ENCODE measurements at places on chromosomes 3 and 15.
A peak's percentile ranks its signal among the peaks of the same experiment; 100 is the strongest.

GRCh38 chr3:172676196-172676922, 34.5 kb downstream of the NCEH1 start:
- DNase-seq, result no peak

DNA sequence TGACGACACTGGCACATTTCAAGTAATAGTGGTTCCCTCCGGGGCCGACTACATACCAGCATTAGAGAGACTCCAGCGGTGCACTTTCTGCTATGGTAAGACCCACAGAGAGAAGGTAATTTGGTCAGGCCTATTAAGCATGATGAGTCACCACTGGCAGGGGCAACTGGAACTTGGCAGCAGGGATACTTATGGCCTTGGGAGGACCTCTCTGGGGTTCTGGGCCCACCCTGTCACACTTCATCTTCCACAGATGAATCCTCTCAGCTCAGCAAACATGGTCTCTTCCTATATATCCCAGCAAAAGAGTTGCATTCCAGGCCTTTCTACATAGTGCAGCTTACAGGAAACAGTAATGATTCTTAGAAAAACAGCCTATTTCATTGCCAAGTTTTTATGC, 88.0 kb downstream of the PIK3R4 start:
- no peak for DNase-seq

GRCh38 chr15:94584833-94585244, 353.5 kb downstream of the MCTP2 start:
- peak; percentile 87 for DNase-seq

DNA sequence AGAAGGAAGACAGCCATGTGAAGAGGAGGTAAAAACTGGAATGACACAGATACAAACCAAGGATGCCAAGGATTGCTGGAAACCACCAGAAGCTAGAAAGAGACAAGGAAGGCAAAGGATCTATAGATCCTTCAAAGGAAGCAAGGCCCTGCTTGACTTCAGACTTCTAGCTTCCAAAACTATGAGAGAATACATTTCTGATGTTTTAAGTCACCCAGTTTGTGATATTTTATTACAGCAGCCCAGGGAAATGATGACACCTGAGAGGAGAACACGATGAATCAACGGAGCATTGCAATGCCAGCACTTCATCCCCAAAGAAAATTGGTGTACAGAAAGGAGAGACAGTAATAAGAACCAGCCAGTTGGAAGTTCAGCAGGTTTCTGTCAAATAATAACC, 116.3 kb downstream of the MAGI1 start:
- no peak for DNase-seq

DNA sequence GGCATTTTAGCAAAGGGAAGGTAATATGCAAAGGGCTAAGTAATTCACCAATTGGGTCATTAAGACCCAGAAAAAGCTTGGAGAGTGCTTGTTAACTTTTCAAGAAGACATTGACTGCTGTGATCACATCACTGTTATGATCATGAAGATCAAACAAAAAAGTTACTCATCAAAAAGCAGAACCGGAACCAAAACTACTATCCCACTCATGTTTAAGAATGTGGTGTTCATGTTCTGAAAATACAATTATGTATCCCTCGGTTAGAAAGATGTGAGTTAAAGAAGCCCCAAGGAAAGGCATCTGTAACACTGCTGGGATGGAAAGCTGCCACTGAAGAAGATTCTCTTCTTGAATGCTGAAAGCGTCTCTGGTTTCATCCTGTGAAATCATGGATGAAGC, 32.6 kb downstream of the BBX start:
- DNase-seq, result peak; percentile 33

GRCh38 chr15:101773496-101774100, 29.7 kb upstream of the OR4F6 start:
- DNase-seq, result no peak
